ENCODE measurements at places on chromosomes 7 and 10.
A peak's percentile ranks its signal among the peaks of the same experiment; 100 is the strongest.

DNA sequence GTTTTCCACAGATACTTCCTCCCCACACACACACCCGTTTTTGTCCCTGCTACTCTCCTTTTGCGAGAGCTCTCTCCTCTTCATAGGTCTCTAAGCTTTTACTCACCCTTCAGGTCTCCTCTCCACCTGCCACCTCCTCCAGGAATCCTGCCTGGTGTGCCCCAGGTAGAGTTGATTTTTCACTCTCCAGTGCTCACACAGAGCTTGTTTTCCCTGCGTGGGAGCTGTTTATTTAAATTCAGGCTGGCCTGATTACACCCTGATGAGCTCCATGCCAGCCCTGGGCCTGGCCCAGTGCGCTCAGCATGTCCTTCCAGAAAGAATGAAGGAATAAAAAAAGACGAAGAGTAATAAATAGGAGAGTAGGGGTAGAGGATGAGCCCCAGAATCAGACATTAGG is 7.5 kb upstream of the CLDN4 start:
- DNase-seq, result no peak

GRCh38 chr7:94615666-94616065 is 40.3 kb downstream of the SGCE start:
- DNase-seq, result no peak

DNA sequence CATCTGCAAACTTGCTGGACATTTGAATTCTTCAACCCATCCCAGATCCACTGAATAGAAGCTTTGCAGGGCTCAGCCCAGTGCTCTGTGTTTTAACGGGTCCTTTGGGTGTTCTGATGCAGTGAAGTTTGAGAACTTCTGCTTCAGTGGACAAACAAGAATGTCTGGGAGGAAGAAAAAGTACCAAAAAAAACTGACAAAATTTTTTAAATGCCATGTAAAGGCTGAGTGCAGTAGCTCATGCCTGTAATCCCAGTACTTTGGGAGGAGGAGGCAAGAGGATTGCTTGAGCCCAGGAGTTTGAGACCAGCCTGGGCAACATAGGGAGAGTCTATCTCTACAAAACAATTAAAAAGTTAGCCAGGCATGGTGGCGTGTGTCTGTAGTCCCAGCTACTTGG is 51.8 kb upstream of the FRMD4A start:
- no peak for DNase-seq

DNA sequence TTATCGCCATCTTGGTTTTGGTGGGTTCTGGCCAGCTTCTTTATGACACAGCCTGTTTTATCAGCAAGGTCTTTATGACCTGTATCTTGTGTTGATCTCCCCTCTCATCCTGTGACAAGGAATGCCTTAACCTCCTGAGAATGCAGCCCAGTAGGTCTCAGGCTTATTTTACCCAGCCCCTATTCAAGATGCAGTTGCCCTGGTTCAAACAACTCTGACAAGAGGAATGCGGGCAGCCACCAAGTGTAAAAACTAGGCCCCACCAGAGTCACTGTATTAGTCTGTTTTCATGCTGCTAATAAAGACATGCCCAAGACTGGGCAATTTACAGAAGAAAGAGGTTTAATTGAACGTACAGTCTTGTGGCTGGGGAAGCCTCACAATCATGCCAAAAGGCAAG is 671.3 kb downstream of the SORCS1 start:
- no peak for DNase-seq

- DNase-seq, result no peak
These were observed 32.1 kb upstream of the GTF2I start for GRCh38 chr7:74625446-74625845.

DNA sequence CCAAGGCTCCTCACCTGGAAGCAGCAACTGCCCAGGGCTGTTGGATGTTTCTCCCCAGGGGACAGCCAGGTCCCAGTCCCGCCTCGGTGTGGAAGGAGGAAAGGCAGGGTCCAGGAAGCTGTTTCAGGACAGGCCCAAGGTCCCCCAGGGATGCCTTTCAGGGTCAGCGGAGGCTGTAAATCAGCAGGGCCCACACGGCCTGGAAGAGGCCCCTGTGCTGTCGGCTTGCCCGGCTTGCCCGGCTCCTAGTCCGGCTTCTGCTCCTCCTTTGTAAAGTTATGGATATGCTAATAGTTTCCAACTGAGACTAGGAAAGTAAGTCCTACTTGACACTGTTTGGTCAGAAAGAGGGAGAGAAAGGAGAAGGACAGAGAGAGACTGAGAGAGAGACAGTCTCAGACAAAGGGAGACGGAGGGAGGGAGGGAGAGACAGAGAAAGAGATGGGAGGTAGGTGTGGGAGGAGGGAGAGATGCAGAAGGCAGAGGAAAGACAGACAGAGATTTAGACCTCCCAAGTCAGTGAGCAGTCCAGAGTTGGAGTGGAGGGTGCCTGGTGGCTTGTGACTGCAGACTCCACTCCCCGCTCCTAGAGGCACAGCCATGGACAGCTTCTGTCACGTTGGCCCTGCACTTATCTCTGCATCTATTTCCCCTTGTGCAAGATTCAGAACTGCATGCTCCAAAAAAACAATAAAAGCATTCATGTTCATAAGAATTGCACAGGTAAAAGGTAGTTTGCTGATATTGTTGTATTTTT is 10.5 kb downstream of the IKZF1 start:
- DNase-seq, result no peak

GRCh38 chr10:119940487-119940886 is 48.0 kb downstream of the SEC23IP start:
- no peak for DNase-seq

GRCh38 chr7:16695621-16696237 is 49.7 kb downstream of the BZW2 start:
- peak; percentile 24 for DNase-seq

GRCh38 chr7:123275036-123275753 is 75.4 kb upstream of the SLC13A1 start:
- DNase-seq, result no peak

- no peak for DNase-seq
These were observed 199.5 kb downstream of the ZNF438 start for GRCh38 chr10:30832001-30832748.

DNA sequence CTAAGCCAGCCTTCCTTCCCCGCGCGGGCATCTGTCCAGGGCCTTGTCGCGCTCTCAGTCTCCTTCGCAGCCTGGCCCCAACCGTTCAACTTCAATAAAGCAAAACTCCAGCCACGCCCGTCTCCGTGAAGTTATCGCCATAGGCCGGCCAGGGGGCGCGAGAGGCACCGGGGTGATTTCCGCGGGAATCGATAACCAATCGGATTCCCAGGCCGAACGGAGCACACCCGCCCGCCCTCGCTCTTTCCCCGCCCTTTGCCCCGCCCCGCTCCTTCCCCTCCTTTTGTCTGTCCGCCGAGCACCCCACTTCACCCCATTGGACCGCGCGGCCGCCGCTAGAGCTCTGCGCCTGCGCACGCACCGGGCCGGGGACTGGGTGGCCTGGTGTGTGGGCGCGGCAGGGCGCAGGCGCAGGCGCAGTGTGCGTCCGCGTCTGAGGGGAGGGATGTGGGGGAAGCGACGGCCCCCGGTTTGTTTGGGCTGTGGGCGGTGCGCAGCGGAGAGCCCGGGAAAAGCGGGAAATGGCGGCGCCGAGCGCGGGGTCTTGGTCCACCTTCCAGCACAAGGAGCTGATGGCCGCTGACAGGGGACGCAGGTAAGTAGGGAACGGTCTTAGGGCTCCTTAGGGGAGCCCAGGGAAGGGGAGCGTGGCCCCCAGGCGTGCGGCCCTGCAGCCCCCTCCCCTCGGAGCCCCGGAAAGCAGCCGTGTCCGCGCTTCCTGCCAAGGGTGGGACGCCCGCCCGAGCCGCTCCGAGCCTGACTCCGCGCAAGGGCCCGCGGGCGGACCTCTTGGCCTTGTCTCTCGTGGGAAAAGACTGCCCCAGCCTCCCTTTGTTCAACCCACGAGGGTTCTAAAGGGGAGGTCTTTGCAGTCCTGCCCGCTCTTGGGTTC is at the start of gene CASP2:
CASP2 (plus strand) TSS at position 417 of the 892 bp plus-strand sequence; CDS start at position 522, 105 bp downstream.
- peak; percentile 98 for DNase-seq

GRCh38 chr7:79790656-79791262 is 337.3 kb upstream of the MAGI2 start:
- DNase-seq, result no peak

DNA sequence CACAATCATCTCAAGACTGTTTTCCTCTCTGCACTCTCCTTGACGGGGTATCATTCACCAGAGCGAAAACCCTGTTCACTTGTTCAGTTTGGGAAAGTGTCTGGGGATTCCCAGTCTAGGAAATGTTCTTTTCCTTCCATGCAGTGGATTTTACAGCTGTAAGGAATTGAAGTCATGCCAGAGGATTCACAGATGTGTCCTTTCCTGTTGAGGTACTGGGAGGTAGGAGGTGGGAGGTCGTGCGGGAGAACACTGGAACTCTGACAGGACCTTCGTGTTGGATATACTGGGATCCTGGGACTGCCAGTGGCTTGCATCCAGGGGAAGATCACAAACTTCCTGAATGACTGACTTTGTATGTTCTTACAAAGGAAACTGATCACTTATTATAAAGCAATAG is 185.5 kb downstream of the BMPER start:
- DNase-seq, result no peak

GRCh38 chr7:120867932-120868331 is 10.0 kb upstream of the TSPAN12 start:
- no peak for DNase-seq

DNA sequence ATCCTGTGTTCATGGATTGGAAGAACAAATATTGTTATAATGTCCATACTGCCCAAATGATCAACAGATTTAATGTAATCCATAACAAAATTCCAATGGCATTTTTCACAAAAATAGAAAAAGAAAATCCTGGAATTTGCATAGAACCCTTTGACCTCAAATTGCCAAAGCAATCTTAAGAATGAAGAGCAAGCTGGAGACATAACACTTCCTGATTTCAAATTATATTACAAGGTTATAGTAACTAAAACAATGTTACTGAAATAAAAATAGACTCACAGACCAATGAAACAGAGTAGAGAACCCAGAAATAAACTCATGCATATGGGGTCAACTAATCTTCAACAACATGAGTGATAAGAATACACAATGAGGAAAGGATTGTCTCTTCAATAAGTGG is 302.5 kb downstream of the PHTF2 start:
- DNase-seq, result no peak

GRCh38 chr10:94571528-94571927 is 25.9 kb downstream of the HELLS start:
- no peak for DNase-seq

GRCh38 chr10:7388602-7389001 is 22.2 kb downstream of the SFMBT2 start:
- DNase-seq, result no peak

DNA sequence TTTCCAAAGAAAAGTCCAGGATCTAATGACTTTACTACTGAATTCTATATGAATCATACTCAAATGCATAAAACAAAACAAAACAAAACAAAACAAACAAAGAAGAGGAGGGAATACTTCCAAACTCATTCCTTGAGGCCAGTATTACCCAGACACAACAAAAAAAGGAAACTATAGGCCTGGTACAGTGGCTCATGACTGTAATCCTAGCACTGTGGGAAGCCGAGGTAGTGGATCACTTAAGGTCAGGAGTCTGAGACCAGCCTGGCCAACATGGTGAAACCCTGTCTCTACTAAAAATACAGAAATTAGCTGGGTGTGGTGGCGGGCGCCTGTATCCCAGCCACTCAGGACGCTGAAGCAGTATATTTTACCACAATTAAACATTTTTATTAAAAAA is 114.6 kb downstream of the NRBF2 start:
- no peak for DNase-seq

DNA sequence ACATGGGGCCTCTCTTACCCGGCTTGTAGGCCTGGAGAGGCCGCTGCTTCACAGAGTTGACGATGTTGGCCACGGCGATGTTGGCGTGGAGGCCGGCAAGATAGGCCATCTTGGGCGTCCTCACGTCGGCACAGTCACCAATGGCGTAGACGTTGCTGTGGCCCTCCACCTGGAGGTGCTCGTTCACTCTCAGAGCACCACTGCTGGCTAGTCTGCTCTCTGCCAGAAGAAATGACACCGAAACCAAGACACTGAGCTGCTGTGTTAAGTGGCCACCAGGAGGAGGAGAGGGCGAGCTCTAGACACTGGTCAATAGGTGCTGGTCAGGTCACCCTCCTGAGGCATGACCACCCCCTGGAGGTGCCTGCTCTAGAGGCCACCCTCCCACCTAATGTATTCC is 17.7 kb downstream of the AIFM2 start:
- no peak for DNase-seq

DNA sequence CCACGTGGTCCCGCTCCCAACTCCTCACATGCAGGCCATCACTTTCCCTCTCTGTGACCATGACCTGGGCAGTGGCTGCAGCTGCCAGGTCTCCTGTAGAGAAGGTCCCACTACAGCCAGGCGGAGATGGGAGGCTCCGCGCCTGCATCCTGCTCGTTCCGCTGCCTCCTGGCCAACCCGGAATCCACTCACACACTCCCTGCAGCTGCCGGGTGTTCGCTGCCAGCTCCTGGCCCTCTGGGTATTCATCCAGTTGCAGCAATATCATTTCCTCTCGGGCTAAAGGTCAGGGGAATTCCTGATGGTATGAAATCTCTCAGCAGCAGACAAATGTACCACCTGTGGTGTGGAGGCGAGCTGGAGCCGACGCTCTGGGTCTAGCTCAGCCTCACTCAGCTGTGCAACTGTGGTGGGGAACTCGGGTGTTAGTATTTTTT is 65.7 kb downstream of the TLL2 start:
- DNase-seq, result no peak

DNA sequence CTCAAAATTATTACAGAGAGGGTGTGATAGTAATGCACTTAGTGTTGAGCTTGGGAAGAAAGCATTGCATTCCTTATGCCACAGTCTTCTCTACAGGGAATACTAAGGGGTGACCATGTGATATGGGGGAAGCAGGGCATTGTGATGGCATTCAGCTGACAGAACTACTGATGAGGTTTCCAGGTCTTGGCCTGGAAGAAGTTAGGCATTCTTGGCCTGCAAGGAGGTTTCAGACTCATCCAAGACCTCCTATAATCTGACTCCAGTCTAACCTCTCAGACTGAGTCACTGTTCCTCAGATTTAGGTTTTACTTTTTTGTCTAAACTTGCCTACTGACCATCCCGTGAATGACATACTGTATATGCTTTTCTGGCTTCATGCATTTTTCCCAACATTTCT is 7.9 kb downstream of the STMP1 start:
- DNase-seq, result no peak

- no peak for DNase-seq
These were observed 5.3 kb downstream of the GET4 start for GRCh38 chr7:881441-882234.

DNA sequence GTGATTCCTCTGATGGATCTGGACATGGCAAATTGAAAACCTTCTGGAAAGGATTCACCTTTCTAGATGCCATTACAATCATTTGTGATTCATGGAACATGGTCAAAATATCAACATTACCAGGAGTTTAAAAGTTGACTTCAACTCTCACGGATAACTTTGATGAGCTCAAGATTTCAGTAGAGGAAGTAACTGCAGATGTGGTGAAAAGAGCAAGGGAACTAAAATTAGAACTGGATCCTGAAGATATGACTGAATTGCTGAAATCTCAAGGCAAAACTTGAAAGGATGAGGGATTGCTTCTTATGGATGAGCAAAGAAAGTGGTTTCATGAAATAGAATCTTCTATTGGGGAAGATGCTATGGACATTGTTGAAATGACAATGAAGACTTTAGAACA is 293.6 kb downstream of the ARHGAP12 start:
- no peak for DNase-seq

- no peak for DNase-seq
These were observed 38.1 kb upstream of the CCDC6 start for GRCh38 chr10:59944339-59944935.

GRCh38 chr10:31582365-31583052 is 263.5 kb downstream of the ZEB1 start:
- DNase-seq, result no peak

Data from WTC11 (cell line).